ENCODE measurements at places on chromosomes 4 and X. TPM values are rescaled to one million over a fixed set of nuclear protein-coding genes. Genes with fewer than 3 reads are reported as not detected.

GRCh38 chrX:69522052-69522451 lies 17.9 kb downstream of the NALF2 start:
- no peak for DNase-seq

- DNase-seq = no peak
Observed at GRCh38 chr4:123631786-123632692, 235.4 kb downstream of the SPRY1 start.

- no peak for DNase-seq
Observed at GRCh38 chr4:55553441-55554201, 6.9 kb upstream of the CLOCK start.

DNA sequence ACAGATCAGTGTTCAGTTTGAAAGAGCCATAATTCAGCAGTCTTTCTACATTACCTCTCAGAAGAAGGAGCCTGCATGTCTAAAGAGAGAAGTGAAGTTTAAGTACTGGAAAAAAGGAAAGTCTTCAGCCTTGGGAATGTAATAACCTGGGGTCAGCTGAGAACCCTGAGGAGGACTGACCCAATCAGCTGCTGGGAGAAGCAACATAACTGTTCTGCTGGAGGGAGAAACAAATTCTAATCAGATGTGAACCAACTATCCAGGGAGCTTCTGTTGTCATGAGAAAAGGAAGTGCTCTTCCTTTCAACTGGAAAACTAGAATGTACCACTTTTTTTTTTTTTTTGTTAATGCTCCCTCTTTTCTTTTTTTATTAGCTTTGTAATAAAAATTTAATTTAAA lies 64.5 kb upstream of the PDE5A start:
- DNase-seq = no peak

DNA sequence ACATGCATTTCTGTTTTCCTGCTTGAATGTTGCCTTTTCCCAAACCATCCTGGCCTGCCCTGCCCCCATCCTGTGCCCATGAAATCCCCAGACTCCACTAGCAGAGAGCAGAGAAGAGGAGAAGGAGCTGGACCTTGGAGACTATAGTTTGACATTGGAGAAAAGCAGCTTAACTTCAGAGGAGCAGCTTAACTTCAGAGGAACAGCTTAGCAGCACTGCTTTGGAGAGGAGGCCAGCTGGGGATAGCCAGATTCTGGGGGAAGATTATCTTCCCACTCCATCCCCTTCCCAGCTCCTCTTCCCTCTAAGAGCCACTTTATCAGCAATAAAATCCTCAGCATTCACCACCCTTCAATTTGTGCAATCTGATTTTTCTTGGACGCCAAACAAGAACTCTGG lies 443.0 kb downstream of the PCDH10 start:
- DNase-seq = no peak

- no peak for DNase-seq
Observed at GRCh38 chr4:95410387-95410977, 138.3 kb downstream of the UNC5C start.

DNA sequence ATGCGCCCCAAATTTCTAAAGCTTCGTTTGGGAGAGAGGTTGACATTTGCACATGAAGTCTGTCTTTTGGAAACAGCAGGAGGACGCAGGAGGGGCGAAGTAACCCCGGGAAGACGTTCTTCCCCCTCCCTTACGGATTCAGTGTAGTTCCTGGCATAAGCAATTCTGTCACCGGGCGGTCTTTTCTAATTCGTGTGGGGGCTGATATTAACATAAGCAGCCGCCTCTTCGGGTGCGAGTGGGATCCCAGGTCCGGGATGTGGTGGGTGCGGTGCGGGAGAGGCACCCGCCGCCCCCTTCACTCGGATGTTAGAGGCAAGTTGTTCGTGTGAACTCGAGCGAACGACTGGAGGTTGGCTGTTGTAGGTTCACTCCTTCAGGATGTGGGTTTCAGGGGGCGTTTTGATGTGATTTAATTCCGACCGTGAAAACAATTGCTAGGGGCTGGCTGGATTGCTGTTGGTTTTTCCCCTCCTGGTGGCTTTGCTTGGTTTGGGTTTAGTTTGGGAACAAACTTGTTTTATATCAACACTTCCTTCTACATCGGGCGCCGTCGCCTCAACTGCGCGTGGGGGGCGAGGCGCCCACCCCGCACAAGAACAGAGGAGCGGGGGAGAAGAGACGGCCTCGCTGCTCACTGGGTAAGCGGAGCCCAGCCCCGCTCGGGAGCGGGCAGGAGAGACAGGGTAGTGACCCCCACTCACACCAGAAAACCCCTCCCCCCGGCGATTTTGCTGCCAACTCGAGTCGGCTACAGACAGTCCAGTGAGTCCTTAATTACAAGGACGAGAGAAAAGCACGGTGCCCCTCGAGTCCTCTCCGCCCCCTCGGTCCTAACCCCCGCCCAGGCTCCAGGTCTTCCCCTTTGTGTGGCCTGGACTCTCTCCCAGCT lies 2.9 kb upstream of the LEF1 start:
- DNase-seq = no peak

DNA sequence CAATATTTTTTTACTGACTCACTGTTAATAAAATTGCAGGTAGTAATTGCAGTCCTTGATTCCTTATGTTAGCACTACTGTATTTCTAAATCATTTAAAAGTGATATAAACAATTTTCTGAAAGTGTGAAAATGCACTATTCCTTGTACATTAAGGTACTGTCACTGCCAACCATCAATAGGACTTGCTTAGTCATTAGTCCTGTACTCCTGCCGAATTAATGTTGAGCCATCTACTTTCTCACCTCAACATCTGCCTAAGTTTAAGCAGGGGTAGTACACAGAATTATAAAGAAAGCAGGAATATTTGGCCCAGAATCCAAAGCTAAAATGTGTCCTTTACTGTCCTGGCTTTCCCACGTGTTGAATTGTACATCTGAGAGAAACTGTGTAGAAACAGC lies 87.0 kb upstream of the TRPC3 start:
- DNase-seq = no peak

DNA sequence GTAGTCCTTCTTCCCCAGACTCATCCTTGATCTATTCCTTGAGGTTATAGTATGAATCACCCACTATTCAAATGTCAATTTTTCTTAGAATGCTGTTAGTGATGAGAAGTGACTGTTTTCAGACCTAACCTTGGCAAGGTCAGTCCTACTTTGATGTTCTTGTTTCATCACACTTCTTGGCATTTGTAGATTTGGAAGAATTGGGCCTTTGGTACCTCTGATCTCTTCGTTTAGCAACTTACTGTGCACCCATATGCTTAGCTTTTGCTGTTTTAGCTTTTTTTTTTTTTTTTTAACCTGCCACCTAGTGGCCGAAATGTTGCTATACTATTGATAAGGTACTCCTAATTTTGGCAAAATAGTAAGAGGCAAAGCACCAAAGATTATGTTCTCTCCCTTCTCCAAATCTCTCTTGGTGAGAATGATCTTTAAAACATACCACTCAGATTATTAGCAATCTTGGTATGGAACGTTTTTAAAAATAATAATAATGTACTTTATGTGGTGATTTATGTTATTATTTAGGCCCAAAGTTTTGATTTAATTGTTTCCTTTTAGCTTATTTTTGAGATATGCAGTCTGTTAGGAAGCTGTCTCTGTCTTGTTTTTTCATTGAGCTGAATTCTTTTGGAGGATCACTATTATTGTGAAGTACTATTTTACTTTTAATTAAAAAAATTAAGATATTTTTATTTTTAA lies 16.6 kb downstream of the DCK start:
- no peak for DNase-seq

DNA sequence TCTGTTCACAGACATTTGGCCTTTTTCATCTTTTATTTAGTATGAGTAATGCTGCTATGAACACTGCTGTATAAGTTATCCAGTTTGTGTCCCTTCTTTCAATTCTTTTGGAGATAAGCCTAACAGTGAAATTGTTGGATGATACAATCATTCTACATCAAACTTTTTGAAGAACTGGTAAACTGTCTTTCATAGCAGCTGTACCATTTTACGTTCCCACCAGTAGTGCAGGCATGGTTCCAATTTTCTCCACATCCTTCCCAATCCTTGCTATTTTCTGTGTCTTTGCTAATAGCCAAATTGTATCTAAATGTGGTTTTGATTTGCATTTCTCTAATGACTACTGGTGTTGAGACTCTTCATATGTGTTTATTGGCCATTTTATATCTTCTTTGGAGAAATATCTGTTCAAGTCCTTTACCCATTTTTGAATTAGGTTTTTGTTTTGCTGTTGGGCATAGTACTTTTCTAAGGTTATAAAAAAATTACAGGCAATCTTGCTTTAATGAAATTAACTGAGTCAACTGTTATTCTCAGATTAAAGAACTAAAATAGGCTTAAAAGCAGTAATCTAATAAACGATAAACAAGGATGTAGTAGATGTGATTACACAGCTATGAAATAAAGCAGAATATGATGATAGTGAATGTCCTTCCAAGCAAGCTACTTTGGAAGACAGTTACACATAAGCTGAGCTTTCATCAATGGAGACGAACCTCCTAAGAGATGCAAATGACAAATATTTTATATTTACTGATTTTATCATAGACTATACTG lies 57.2 kb downstream of the FBXW7 start:
- no peak for DNase-seq

DNA sequence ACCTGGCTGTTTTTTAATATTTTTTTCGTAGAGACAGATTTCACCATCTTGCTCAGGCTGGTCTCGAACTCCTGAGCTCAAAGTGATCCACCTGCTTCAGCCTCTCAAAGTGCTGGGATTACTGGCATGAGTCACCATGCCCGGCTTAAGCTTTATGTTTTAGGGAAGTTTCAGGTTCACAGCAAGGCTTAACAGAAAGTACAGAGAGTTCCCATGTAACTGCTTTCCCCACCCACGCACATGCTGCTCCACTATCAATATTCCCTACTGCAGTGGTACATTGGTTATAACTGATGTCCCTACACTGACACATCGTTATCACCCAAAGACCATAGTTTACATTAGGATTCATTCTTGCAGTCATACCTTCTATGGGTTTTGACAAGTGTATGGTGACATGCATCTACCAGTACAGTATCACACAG lies 62.7 kb downstream of the PRPS1 start:
- no peak for DNase-seq

- DNase-seq = no peak
Observed at GRCh38 chrX:574251-574650, 56.3 kb upstream of the SHOX start.

- DNase-seq = no peak
Observed at GRCh38 chr4:844752-845232, 18.9 kb upstream of the CPLX1 start.

- no peak for DNase-seq
Observed at GRCh38 chr4:123578276-123579029, 181.9 kb downstream of the SPRY1 start.

- no peak for DNase-seq
Observed at GRCh38 chrX:40012868-40013265, 84.9 kb downstream of the BCOR start.

DNA sequence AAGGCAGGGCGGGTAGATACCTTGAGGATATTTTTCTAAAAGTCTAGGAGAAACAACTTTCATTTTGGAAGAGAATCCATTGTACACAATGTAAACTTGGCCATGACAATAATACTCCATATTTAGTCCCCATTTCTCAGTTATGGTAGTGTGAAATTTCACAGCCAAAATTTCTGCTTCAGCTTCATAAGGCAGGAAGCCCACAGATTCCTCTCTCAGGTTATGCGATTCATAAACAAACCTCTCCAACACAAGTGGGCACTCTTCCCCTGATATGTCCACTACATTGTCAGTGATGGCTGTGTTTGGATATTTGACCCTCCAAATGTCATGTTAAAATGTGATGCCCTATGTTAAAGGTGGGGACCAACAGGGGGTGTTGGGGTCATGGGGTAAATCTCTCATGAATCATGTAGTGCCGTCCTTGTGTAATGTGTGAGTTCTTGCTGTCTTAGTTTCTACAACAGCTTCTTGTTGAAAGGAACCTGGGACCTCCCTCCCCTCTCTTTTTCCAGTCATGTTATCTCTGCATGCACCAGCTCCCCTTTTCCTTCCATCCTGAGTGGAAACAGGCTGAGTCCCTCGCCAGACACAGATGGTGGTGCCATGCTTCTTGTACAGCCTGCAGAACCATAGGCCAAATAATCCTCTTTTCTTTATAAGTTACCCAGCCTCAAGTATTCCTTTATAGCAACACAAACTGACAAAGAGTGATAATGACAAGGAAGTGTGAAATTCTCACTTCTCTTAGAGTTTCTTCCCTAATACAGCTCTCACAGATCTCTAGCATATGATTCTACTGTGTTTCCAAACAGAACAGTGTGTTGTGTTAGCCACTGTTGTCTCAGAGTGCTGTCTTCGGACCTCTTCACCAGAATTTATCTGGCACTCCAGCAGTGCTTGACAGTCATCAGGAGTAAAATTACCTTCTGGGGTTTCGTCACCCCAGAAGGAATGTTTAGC lies 598.4 kb upstream of the GNPDA2 start:
- no peak for DNase-seq

- DNase-seq = peak; percentile 30
Observed at GRCh38 chr4:27278615-27279375, 418.2 kb downstream of the STIM2 start.

DNA sequence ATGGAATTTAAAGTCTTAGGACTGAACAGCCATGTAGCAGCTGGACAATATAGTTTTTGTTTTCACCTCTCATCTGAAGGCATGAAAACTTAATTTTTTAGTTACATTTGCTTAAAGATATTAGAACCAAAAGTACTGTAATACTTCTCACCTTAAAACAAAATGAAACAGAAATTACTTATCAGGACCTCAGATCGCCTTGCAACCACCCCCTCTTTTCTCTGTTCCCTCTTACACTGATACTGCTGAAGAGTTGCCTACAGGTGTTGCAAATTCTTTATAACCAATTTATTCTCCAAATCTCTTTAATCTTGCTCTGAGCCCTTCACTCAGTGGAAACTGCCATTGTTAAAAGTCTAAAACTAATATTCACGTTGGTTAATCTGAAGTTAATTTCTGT lies 145.0 kb downstream of the SPCS3 start:
- no peak for DNase-seq

GPRASP1 gene
- 13.1 TPM for polyA plus RNA-seq

CD40LG gene
- 0.10 TPM for polyA plus RNA-seq

CABS1 gene
- polyA plus RNA-seq = 0.10 TPM

FRYL gene
- polyA plus RNA-seq = 51.2 TPM

KDM6A gene
- 31.5 TPM for polyA plus RNA-seq

TKTL1 gene
- polyA plus RNA-seq = 0.33 TPM

CDS1 gene
- polyA plus RNA-seq = 26.3 TPM

PPARGC1A gene
- polyA plus RNA-seq = 35.5 TPM

S100P gene
- 9.3 TPM for polyA plus RNA-seq

IGFBP7 gene
- 669 TPM for polyA plus RNA-seq

GASK1B gene
- 36.2 TPM for polyA plus RNA-seq

HPGD gene
- polyA plus RNA-seq = 100 TPM

All from right renal pelvis (tissue), 4 donors.